ENCODE measurements at places on chromosomes 3 and 15.
A peak's percentile ranks its signal among the peaks of the same experiment; 100 is the strongest.

GRCh38 chr3:186365202-186365974, 3.4 kb upstream of the DGKG start:
- DNase-seq: no peak

DNA sequence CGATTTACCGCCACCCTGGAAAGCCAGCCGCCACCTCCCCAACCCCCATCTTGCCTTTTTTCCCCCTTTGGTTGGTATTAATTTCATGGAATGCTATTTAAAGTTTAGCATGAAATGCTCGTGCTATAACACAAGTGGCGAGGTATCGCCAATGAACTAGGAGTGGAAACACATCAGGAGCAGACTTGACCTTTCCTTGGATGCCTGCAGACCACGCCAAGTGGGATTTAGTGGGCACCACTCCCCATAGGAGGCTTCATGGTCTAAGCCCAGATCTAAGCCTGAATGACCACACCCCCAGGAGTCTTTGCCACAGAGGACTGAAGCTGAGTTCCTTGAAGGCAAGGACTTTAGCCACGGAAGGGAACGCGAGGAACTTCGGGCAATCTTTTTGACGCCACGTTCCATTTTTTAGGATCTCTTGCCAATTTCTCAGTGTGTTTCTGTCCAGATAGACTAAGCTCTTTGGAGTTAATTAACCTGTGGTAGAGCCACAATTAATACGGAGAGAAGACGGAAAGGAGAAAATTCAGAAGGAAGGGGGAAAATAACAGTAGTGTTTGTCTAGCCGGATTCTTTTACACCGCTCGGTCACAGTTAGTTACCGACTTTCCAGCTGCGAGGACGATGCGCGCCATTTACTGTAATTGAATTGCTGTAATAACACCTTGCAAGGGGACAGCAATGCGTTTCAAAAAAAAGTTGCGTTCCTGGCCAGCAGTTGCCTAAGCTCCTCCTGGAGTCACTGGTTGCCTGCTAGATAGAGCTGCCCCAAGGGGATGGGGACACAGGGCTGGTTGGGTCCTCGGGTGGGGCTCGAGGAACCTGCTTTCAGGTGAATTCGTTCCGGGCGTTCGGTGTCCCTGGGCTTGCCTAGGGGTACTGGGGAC, 37.1 kb downstream of the NR2F2 start:
- no peak for DNase-seq

DNA sequence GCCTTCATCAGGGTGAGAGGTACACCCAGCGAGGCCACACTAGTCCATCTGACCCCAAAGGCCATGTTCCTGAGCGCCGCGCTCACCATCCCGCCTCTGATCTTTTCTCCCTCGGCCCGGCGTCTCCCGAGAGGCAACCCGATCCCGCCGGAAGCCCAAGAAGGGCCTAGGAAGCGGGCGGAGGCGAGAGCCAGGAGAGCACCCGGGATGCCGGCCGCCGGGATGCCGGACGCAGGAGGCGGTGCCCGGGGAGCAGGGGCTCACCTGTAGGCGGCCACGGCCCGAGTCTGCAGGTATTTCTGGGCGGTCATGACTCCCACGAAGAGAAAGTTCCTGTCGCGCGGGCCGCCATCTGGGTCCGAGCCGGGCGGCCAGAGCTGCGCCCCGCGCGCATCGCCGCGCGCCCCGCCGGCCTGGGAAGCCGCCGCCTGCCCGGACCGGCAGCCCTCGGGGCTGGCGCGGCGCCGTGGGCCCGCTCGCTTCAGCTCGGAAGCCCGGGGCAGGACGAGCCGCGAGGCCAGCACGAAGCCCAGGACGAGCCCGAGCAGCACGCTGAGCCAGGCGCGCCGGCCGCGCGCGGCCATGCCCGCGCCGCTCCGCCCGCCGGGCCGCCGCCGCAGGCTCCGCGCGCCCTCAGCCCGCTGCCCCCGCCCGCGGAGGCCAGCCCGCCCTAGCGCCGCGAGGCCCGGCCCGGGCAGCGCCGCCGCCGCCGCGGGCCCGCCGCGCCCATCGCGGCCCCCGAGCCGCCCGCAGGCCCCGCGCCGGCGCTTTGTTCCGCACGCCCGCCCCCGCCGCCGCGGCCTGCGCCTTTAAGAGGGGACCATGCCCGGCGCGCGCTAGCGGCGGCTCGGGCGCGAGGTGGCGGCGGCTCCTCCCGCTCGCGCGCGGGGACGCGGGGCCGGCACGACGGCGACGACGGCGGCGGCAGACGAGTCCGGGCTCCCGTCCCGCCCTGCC, 697 bp downstream of the CHSY1 start:
- peak; percentile 49 for DNase-seq

GRCh38 chr3:165406425-165406824, 210.2 kb upstream of the SLITRK3 start:
- DNase-seq: no peak

DNA sequence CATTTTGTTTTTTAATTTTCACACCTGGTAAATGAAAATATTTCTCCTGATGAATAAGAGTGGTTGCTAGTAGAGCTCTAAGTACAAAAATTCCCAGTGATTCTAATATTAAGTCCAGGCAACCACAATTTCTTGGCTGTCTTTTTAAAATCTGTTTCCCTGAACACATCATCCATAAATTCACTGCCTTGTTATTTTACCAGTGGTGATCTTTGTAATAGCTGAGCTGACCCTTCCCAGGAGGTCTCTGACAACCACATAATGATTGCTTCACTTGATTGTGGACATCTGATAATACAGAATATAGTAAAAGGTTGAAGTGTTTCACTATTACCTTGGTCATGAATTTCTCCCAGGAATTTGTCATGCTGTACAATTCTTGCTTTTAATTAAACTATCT, 13.9 kb upstream of the TOP2B start:
- DNase-seq: no peak

- no peak for DNase-seq
Observed at GRCh38 chr3:2535206-2535605, 436.5 kb downstream of the CNTN4 start.

DNA sequence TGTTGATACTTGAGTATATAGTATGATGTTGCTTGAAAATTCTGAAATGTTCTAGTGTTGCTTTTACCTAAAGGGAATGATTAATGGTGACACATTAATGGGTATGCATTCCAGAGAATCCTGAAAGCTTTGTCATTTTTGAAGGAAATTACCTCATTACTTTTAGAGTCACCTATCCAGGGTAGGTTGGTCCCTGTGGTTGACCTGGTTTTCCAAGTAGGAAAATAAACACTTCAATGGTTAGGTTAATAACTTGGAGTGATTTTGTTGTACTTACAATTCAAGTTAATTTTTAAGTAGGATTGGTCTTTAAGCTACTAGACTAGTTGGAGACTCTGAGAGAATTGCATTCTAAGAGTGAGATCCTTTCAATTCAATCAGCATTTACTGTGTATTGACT, 31.0 kb downstream of the MITF start:
- no peak for DNase-seq

GRCh38 chr3:125381743-125382142, 6.6 kb upstream of the ZNF148 start:
- no peak for DNase-seq

DNA sequence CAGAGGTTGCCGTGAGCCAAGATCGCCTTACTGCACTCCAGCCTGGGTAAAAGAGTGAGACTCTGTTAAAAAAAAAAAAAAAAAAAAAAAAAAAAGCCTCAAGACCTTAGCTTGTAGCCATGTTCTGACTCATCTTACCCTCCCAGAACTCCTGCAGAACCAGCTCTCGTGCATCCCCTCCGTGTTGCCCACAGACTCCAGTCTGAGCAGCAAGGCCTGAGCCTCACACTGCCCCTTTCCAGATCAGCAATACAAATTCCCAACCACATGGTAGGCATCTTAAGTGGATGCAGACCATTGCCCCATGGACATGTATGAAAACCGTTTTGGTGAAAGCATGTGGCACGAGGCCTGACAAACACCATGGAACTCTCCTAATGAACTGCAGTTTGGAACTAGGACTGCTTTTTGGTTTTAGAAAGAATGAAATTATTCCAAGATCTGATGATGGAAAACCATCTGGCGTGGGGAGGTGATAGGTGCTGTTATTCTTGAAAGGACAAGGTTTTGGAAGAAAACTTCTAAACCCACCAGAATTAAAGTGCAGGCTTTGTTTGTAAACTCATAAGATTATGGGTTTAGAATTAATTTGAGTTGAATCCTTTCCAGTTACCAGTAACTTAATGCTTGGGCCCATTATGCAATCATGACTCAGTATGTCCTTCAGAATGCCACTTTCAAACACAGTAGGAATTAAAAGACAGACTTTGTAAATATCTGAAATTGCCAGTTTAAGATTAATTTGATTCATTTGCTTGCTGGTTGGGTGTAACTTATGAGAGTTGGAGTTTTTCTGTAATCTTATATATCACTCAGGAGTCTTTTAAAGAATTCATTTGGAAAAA, 163.7 kb upstream of the LRTM1 start:
- no peak for DNase-seq

DNA sequence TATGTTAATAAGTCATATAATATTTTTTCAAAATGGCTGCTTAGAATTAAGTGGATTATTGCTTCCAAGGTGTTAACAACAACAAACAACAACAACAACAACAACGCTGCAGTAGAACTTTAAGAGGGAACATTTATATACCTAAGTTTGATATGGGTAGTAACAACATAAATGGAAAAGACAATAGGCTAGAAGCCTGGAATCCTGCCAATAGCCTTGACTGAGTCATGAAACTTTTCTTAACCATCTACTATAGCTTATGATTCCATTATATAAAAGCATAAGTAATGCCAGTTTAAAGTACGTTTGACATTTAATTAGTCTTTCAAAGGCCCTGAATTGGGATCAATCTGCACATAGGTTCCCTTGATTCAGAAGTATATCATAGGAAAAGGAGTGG, 31.2 kb downstream of the SATB1 start:
- no peak for DNase-seq

- no peak for DNase-seq
Observed at GRCh38 chr3:148625991-148626390, 71.7 kb upstream of the AGTR1 start.

DNA sequence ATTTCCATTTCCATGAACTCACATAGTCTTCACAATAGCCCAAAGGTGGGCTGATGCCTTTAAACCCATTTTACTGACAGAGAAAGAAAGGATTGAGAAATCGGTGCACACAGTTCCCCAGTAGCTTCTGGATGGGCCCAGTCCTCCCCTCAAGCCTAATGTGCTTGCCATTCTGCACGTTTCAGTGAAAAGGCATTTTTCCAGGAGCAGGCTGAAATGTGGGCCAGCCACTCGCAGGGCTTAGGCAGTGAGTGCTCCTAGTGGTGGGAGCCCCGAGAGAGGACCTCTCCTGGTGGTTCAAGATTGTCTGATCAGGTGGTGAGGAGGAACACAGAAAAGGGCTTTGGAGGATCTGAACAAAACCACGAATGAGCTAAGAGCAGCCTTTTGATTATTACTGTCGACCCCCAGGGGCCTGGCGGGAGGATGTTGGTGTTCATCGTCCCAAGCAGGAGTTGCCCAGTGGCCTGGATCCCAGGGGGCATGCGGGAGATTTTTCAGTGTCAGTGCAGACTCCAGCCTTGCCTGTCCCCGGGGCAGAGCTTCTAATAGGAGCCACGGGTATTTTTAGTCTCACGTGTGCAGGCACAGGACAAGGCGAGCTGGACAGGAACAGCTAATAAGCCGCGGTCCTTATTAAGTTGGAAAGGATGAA, 8.7 kb upstream of the KY start:
- DNase-seq: no peak

GRCh38 chr15:95068701-95069521, 837.5 kb downstream of the MCTP2 start:
- no peak for DNase-seq

GRCh38 chr3:117184574-117184973, 475.0 kb downstream of the TUSC7 start:
- DNase-seq: no peak

GRCh38 chr3:126394179-126394976, at the start of gene CFAP100:
Gene CFAP100, plus strand, starts transcription at chr3:126394909. Its CDS starts 1,092 bp downstream, at chr3:126396001.
- DNase-seq: no peak

GRCh38 chr15:72227720-72228119, 3.3 kb downstream of the PKM start:
- no peak for DNase-seq

DNA sequence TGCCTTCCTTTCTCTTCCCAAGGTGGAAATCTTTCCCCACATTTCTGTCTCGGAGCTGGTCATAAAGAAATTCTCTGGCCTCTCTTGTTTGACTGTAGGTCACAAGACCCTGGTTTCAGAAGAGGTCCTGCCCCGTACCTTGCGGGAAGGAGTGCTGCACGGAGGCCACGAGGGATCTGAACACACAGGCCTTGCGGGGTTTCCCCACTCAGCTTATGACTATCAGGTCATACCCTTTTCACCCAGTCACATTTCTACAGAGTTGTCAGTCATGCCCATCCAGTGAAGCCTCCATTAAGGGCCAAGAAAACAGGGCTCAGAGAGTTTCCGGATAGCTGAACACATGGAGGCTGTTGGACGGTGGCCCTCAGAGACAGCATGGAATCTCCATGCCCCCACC, 54.7 kb upstream of the ATP13A3 start:
- no peak for DNase-seq

- DNase-seq: no peak
Observed at GRCh38 chr15:29853211-29853987, 31.1 kb upstream of the TJP1 start.

- no peak for DNase-seq
Observed at GRCh38 chr3:138898301-138898700, 48.6 kb downstream of the FOXL2 start.

DNA sequence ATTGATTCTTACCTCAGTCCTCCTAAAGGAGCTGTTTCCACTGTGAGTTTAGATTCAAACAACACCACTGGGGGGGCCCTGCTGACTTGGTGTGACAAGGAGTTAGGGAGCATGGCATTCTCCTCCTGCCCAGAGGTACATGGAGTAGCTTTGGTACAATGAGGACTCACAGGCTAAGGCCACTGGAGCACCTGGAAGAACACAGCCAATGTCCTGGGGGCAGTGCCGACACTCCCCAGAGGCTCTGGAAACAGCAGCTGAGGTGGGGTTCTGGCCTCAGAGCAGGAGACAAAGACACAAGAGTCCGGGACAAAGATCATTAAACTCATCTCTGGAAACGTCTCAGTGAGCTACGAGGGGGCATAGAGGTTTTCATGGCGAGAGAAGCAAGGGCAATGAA, 69.7 kb upstream of the POMGNT2 start:
- no peak for DNase-seq

- DNase-seq: no peak
Observed at GRCh38 chr3:62757045-62757444, 118.2 kb downstream of the CADPS start.

DNA sequence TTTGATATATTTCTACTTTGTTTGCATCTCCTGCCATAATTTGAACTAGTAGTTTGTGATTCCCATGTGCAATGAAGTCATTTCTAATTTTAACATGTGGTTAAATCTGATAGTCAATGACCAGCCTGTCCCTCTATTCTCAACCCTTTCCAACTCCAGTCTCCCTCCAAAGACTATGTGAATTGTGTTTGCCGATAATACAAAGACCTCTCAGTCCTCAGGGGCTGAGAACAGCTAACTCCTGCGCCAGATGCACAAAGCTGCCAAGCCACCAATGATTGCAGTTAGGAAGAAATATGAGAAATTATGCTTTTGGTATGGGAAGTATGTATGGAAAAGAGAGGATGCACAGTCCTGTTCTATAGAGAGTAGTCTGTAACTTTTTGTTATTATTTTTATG, 54.0 kb downstream of the KCNH8 start:
- no peak for DNase-seq
